ENCODE measurements at places on chromosomes 2 and 18.

GRCh38 chr2:231134910-231135655, 10.2 kb upstream of the HTR2B start:
- DNase-seq = no peak

DNA sequence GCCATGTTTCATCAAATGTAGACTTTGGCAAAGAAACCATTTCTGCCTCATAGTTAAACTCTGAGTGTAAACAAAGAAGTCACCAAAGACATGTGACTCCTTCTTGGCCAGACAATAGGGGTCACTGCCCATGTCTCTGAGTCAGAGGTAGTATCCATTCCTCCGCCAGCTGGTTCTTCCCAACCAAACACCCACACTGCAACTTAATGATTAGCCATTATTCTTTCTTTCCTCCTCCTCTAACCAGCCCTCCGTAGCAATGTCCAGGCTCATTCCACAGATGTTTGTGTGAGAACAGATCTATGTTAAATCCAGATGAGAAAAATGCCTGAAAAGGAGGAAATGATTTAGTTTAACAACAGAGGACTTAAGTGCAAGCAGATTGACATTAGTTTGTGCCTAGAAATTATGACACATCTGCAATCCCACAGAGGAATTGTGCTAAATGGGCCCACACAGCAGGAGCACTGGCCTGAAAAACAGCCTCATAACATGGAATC, 127.9 kb upstream of the SH3BP4 start:
- no peak for DNase-seq

DNA sequence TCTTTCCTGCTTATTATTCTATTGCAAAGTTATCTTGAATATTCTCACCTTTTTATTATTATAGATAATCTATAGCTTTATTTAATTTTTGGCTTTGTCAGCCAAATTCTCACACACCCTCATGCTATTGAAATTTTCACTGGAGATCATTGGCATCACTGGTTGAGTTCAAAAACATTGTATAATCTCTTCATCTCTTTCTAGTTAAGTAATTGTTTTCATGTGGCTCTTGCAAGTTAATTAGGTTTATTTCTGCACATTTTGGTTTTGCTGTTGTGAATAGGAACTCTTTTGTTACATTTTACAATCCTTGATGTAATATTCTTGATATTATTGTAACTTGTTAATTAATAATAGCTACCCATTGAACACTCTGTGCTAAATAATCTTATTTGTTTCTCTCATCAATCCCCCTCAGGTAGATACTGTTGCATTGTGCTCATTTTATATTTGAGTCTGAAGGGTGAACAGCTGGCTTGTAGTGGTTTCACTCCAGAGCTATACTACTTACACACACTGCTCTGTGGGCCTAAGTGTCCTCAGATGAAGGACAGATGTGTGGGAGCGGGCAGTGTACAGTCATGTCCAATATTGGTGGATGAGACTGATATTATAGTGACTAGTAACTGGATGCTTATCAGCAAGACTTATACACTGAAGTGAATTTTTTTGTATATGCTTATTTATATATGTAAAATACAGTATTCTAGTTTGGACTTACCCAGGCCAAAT, 112.7 kb downstream of the LCLAT1 start:
- no peak for DNase-seq

DNA sequence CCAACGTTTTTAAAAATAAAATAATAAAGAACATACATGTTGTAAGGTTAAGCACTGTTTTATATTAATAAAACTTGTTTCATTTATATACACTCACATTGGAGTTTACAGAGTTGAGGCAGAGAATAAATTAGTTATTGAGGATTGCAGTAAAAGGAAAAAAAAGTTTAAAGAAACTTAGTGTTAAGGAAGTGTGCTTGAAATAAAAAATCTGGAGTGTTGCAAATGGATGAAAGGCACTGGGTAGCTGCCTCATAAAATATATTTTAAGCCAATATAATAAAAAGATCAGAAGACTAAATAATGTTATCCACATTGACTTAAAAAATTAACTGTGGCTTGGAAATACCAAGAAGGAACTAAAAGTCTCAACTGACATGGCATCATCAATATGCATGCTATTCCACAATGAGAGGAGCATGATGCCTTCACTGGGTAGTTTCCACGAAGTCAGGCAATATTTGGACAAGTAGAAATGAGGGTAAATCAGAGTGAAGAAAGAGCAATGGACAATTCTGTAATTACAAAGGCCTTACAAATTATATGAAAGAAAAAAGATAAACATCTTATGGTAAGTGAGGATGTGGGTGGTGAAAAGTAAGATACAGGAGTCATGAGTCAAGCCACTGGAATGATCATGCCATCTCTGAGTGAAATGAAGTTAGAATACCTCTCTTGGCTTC, 2.5 kb downstream of the GALNT3 start:
- DNase-seq = no peak

GRCh38 chr2:213551526-213551925, 267.3 kb downstream of the SPAG16 start:
- DNase-seq = no peak
